Effector CD4-positive, alpha-beta T cell (primary cell): ENCODE measurements at places on chromosomes 11 and 22.

DNA sequence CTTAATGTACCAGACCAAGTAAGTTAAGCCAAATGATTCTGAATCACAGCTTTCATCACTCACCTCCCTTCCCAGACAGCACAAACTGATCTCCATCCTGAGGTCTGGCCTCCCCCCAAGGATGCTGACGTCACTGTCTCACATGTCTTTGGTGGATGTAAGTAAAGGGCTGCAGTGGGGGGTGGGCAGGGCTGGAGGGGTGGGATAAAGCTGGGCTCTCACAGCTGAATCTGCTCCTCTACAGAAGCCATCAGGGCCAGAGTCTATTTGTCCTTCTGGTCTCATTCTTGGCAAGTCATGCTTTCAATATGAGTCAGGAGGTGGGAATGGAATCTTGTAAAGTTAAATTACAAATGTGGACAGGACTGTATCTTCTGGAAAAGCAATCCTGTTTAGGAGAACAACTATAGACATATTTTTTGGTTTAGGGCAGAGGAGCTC lies 32.7 kb downstream of the P4HA3 start:
- DNase-seq = no peak

DNA sequence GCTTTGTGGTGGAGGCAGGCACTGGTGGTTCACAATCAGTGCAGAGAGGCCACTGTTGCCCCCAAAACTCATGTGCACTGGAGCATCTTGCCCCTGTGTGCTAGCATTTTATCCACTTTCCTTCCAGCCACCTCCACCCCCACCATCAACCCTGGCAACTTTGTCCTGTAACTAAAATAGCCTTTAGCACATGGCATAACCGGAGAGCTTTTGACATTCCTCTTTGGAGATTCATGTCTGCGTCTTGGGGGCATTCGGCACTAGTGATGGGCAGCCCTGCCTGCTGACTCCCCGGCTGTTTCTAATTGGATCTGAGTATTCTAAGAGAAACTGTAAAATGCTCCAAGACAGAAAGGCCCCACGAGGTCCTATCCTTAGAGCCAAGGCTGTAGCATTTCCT lies 15.8 kb downstream of the SHISA8 start:
- DNase-seq = no peak

DNA sequence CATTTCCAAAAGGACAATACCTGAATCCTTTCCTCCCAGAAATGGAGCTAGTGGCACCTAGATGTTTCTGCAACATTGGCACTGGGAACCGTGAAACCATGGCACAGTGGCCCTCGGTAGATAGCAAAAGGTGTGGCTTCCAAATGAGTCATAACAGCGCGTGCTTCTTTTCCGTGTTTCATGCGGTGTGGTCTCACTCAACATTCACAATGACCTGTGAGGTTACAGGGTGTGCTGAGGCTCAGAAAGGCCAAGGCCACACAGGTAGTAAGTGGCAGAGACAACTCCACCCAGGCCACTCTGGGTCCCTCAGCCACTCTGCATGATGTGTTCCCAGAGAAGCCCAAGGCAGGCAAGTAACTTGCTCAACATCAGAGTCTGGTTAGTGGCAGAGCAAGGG lies 67.4 kb downstream of the TP53I11 start:
- no peak for DNase-seq

DNA sequence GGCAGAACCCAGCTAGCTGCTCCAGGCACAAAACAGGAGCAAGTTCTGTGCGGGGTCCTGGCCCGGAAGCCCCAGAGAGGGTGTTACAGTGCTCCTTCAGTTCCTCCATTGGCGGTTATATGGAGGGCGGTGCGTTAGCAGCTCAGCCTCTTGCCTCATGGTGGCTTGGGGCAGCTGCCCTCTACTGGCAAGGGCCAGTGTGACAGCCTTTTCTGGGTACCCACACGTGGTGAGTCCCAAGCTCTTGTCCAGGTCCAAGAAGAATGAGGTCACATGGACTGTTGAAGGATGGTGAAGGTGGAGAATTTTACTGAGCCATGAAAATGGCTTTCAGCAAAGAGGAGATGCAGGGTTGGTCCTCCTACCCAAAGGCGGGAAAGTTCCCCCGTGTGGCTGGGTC lies 100.5 kb downstream of the WT1 start:
- DNase-seq = no peak

DNA sequence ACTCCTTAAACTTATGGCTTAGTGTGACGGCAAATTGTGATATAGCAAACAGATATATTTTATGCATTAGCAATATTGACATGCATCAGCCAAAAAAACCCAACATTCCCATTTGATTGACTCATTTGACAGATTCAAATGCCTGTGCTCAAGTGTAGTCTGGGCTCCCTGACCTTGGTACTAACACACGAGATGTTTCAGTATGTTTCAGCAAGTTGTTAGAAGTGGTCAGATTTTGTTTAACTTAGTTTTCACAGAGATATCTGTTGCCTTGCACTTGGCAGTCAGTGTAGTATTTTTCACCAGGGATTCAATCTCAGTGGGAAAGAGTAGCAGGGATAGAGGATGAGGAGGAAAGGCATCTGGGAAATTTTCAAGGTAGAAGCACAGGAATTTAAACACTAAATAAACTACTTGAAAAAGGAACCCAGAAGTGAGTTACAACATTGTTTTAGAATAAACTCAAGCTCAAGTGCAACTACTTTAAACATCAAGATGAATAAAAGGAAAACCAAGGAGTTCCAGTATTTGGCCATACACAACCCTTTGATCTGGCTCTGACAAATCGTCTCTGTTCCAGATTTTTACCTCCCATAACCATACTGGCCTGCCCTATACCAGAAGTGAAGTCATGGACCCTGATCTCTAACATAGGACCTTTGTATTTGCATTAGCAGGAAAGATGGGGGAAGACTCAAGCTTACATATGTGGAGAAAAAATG lies 56.5 kb upstream of the BLID start:
- DNase-seq = no peak

DNA sequence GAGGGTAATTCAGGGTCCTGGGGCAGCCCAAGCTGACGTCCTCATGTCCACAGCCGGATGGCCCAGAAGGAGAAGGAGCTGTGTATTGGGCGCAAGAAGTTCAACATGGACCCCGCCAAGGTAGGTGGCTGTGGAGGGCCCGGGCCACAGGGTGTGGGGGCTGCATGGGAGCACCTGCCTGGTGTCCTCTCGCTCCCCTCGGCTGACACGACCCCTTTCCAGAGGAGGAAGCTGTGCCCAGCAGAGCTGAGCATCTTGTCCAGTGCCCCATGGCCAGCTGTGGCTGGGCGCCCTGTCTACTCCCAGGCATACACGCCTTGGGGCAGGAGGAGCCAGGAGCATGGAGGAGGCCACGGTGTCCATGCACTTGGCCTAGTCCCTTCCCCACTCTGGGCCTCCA lies 13.6 kb downstream of the CYTH4 start:
- DNase-seq = no peak

GRCh38 chr11:10520562-10520961 lies 20.4 kb downstream of the RNF141 start:
- no peak for DNase-seq

- no peak for DNase-seq
Observed at GRCh38 chr11:44403587-44404273, 93.8 kb upstream of the ALX4 start.

- no peak for DNase-seq
Observed at GRCh38 chr11:37788141-37788877, 1190.3 kb upstream of the RAG2 start.

DNA sequence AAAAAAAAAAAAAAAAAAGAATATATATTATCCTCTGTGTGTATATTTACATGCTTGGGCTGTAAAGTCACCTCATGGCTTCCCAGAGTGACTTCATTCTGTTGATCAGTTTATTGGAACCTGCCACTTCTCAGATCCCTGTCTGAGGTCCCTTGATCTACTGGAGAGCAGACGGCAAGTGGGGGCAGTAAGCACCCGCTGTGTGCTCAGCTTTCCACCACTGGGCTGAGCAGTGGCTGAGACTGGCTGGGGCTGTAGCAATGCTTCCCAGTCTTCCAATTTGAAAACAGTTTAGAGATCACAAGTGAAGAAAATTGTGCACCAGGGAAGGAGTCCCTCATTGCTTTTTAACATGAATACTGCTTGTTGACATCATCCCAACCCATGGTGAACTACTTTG lies 6.9 kb upstream of the RBM4B start:
- no peak for DNase-seq

DNA sequence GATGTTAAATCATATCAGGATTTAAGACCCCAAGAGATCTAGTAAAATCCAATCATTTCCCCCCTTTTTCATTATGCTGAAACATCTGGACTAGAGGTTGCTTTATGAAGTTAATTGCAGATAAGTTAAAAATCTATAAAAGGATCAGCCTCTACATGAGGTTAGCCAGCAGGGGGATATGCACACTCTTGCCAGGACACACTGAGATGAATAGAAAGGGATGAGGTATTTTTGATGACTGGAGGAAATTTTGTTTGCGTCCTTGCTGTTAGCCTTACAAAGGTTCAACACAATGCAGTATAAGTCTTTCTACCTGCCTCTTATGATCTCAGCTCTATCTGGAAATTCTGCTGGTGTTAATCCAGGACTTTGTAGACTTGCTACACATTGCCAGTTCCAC lies 1034.3 kb downstream of the LRRC4C start:
- DNase-seq = no peak

DNA sequence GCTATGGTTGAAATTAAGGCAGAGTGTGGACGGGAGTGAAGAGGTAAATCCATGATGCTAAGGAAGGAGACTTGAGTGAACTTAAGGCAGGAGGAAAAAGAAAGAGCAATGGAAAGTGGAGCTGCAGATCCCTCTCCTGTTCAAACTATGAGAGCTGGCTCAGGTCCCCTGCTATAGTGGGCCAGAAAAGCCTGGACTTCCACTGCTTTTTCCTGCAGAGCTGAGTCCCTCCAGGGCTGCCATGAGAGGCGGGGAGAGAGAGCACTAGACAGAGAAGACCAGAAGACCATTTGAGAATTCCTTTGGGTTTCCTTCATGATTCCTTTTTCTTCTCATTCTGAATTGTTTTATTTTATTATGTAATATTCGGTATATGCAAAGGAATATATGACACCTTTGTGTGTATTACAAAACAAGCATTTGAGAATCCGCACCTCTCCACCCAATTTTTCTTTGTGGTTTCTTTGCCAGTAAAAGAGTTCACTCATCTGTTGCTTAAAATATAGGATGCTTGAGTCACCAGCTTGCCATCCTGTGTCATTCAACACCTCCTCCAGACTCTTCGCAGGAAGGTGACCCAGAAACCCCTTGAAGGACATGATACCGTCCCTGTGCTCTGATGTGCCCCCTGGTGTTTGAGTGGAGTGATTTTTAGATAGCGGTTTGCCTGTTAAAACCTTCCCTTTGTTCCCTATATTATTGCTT lies 24.4 kb downstream of the SREBF2 start:
- DNase-seq = peak; percentile 63

DNA sequence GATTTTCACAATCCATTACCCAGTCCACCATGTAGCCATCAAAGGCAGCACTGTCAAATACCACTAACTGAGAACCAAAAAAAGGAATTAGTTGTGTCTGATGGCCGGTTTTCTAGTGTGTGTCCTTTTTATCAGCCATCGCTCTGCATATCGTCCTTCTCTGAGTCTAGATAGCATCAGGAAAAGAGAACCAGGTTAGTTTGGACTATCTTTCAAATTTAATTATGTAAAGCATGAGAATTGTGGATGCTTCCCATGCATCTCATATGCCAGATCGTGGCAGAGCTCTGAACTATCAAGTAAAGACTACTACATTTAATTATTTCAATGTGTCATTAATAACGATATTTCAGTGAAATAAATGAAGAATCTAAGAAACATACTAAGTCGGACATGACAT lies 691.9 kb downstream of the FAM181B start:
- no peak for DNase-seq

DNA sequence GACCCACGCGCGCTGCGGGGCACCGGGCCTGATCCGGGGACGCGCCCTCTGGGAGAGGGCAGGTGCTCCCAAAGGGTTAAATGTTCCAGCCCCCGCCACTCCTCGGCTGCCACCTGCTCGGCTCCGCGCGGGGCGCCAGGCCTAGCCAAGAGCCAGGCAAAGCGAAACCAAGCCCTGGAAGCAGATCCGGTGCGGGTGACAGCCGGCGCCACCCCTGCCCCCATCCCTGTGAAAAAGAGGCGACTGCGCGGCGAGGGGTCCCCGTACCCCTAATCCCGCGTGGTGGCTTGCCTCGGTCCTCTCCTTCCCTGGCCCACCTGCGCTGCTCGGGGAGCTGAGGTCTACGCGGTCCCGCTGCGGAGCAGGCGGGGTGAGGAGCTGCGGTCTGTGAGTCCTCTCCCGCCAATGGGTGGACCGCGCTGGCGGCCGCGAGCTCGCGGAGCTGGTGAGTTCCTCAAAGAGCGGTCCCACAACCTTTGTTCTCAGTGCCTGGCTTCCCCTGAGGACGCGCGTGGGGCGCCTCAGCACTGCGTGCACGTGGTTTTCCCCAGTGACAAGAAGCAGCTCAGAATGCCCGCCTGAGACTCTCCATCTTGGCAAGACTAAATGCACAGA lies at the start of gene ME3:
Gene ME3, minus strand, starts transcription at position 610 of the 615 bp plus-strand sequence.
- DNase-seq = peak; percentile 7

DNA sequence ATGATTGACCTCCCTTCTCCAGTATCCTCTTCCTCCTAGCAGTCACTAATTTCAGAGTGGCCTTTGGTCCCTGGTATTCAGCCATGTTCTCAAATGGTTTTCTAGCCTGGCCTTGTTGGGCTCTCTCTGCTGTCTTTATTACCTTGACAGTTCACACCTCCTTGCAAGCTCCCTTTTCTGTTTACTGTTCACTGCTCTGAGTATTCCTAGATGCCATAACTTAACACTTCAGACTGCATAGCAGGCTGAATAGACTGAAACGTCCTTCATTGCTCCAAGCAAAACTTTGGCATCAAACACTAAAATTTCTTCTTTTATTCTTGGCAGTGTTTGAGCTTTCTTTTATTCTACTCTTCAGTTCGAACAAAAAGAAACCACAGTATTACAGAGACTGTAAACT lies 49.7 kb upstream of the SLC25A18 start:
- no peak for DNase-seq
